ENCODE measurements at places on chromosomes 16 and 17.

- no peak for DNase-seq
These were observed 902 bp upstream of the SPATA32 start for GRCh38 chr17:45262516-45263476.

GRCh38 chr17:67656494-67657203 is 61.1 kb upstream of the NOL11 start:
- no peak for DNase-seq

DNA sequence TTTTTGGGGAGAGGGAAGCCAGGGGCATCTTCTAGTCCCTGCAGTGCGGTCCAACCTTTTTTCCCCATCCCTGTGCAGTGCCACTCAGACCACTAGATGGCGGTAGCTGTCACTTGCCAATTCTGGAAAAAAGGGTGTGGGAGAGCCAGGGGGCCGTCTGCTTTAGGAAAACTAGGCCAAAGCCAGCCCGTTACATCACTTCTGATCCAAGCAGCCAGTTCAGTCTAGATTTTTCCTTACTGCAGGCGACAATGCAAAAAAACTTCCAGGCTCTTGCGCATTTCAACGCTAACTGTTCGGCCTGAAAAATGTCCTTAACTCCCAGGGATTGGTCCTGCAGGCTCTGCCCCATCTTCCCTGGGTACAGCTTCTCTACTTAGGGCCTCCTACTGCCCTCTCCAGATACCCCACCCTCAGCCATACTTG is 69.2 kb upstream of the CES5A start:
- peak; percentile 13 for DNase-seq

GRCh38 chr17:8839410-8839935 is 28.0 kb downstream of the PIK3R6 start:
- no peak for DNase-seq

DNA sequence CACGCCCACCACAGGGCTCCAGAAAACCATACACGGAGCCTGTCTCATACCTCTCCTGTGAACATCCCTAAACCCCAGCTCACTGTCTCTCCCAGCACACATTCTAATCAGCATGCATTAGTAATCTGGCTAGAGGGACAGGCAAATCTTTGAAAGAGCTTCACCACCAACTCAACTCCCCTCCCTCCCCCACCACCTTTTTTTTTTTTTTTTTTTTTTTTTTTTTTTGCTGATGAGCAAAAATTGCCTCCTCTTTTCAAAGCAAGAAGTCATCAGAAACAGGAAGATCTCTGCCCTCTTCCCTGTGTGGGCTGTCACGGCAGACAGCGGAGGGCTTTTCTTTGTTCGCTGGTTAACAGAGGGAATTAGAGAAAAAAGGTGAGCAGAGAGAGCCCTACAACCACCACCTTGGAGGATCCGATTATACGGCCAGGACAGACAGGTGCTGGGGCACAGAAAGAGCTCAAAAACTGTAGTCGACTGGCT is 19.9 kb downstream of the GAS7 start:
- DNase-seq: no peak

- no peak for DNase-seq
These were observed 3.3 kb upstream of the MBTPS1 start for GRCh38 chr16:84120023-84120422.

DNA sequence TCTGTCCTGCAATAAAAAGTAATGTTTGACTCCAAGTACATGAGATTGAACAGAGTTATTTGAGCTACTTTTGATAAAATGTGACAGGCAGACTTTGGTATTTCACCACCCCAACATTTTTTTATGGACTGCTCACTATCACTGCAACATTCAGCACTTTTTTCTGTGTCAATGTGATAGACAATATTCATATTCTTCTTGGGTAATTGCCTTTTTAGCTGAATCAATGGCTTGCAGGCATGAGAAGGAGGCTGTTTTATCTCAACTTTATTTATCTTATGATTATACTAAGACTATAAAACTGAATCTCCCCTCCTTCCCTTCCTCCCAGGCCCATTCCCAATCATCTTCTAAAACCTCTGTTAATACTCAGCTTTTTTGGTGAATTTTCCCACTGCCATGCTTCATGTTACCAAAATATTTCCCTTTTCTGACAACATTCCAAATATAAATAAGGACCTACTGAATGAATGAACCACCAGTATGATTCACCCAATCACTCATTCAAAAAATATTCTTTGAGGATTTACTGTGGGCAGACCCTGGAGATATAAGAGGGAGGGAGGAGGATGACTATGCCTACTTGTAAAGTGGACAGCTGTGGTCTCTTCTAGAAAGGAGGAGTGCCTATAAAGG is 67.6 kb downstream of the CDH13 start:
- no peak for DNase-seq

GRCh38 chr16:52597073-52597771 is 50.3 kb upstream of the TOX3 start:
- DNase-seq: no peak

- peak; percentile 37 for DNase-seq
These were observed 92.0 kb upstream of the CHMP6 start for GRCh38 chr17:80899402-80900268.

- DNase-seq: no peak
These were observed 415.1 kb downstream of the NPIPA8 start for GRCh38 chr16:17921357-17921978.

GRCh38 chr16:11109566-11109965 is 146.4 kb downstream of the SOCS1 start:
- DNase-seq: no peak

DNA sequence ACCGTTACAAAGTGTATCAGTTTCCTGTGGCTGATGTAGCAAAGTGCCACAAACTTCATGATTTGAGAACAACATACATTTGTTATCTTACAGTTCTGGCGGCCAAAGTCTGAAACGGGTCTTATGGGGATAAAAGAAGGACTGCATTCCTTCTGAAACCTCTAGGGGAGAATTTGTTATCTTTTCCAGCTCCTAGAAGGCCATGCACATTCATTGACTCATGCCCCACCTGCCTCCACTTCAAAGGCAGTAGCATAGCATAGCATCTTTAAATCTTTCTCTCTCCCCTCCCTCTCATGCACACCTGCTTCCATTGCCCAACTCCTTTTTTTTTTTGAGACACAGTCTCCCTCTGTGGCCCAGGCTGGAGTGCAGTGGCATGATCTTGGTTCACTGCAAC is 190.7 kb upstream of the DYNLRB2 start:
- DNase-seq: no peak

DNA sequence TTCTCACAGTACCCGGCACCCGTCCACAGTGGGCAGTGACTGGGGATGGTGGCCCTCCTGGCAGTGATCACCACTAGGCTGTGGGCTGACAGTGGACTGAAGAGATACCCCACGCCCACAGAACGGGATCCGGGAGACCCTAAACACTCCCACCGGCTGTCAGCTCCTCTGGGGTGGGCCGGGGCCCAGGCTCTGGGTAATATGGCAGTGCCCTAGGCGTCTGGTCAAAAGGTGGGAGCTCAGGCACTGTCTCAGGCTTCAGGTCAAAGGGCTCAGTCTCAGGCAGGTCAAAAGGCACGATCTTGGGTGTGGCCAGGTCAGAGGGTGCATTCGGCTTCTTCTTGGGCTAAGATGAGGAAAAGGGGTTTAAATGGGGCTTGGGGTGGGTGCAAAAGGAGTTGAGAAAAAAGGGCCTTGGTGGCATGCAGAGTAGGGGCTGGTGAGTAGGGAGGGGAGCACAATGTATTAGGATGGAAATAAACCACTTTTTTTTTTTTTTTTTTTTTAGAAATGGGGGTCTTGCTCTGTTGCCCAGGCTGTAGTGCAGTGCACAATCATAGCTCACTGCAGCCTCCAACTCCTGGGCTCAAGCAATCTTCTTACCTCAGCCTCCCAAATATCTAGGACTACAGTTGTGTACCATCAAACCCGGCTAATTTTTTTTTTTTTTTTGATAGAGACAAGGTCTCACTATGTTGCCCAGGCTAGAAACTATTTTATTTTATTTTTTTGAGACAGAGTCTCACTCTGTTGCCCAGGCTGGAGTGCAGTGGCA is 11.0 kb downstream of the CAVIN1 start:
- DNase-seq: no peak

DNA sequence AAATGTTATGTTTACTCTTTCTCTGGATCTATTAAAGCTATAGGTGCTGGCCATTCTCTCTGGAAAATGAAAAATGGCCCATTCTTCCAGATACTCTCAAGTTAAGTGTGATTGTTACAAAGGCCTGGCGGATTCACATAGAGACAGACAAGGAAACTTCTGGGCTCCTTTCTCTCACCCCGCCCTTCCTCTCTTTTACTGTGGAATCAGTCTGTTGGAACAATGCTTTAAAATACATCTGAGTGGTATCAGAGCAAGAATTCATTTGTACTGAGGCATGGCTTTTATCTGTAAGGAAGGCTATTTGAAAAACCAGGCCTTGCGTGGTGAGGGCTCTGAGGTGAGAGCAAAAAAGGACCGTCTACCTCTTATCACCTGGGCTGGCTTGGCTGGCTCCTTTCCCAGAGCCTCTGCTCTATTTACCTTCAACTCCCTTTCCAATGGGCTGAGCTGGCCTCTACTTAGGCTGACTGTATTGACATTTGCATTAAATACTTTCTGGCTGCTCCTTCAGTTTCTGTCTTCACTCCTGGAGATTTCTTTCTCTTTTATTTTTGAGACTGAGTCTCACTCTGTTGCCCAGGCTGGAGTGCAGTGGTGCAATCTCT is 274.0 kb downstream of the PHKB start:
- no peak for DNase-seq

- no peak for DNase-seq
These were observed 37.9 kb upstream of the PIK3R6 start for GRCh38 chr17:8905331-8905730.

DNA sequence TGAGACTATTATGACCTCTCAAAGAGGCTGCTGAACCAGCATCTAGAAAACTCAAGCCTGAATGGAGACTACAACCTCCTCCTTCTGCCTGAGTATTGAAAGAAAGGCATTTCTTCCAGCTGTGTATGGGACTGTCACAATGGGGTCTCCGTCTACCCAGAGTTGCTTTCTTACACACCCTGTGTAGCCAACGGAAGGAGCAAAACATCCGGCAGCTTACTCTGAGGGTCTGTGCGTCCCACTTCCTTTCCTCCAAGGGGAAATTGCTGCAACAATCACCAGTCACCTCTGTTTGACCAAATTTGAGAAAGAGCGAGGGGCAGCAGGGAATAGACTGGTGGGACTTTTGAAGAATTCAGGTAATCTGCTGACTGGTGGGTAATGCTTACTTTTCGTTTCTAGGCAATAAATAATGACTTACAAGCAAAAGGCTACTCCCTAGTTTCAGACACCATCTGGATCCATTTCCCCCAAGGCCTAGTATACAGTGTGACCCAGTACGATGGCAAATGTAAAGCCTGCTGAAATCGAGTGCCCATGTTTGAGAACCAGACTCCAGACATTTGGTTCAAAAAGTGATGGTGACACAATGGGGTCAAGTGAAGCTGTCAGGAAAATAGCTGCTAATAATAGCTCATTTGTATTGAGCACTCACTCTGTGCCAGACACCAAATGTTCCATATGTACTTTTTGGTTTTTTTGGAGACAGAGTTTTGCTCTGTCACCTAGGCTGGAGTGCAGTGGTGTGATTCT is 81.7 kb downstream of the YPEL2 start:
- no peak for DNase-seq

DNA sequence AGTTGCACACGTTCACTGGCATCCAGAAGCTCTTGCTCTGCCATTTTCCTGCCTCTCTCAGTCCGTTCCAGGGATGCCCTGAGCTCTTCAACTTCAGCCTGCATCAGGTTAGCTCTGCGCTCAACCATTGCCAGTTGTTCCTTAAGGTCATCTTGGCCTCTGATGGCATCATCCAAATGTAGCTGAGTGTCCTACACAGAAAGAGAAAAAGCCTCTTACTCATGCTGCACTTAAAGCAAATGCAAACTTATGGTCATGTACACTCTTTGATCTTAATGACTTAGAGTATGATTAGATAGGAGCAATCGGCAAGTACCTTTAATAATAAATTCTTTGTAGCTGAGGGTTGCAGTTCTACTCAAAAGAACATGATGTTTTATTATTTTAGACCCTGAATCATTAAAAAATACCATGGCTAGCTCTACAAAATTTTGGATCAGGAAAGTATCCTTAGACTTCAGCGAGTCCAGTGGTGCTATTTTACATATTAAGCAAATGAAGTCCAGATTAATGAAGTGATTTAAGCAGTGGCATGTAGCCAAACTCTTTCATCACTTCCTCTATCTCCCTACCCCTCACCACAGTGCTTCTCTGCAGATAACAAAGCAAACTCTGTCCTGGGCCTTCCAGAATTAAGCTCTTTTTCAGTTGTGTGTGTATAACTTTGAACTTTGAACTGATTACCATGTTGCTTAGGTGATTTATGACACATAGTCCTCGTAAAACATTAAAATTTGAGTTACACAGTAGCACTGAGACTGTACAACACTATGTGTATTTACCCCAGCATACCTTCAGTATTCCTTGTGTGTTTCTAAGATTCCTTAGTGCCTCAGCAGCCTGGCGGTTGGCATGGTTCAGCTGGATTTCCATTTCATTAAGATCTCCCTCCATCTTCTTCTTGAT is 22.1 kb downstream of the MYH4 start:
- DNase-seq: no peak

- DNase-seq: no peak
These were observed 22.5 kb downstream of the RAB11FIP4 start for GRCh38 chr17:31413874-31414549.

- DNase-seq: no peak
These were observed 11.5 kb downstream of the UBALD2 start for GRCh38 chr17:76276461-76277299.

DNA sequence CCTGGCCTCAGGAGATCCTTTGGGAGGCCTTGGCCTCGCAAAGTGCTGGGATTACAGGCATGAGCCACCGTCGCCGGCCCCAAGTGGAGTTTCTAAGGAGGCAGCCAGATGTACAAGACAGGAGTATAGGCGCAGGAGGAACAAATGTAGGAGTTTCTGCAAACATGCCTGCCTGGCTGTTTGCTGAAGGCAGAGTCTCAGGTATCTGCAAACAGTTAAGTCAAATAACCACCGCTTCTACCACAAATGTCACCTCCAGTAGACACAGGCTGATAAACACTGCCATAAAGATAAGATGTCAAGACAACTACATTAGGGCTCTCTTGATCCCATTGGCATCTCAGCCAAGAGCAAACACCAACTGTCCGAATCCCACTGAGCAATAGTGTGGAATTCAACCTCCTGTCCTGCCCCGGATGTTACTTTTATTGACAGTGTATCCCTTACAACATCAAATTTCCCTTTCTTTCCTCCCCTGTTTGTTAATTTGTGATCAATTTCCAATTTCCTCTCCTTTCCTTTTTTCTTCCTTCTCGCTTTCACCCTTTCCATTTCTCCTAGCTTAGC is 5.6 kb upstream of the COG1 start:
- DNase-seq: no peak

DNA sequence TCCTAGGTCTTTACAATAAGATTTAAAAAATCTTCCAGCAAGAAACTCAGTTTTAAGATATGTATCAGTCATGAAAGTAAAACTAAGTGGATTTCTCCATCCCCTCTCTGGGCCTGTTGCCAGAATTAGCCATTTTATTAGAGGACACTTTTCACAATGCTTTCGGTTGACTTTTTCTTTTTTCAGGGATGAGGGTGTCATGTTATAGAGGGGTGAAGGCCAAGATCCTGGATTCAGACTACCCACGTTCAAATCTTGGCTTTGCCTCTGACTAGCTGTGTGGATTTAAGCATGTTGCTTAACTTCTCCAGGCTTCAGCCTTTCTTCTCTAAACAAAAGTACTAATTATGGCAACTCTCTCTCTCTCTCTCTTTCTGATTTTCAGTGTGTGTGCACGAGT is 111.7 kb upstream of the COX10 start:
- DNase-seq: no peak

- no peak for DNase-seq
These were observed 43.3 kb upstream of the GINS3 start for GRCh38 chr16:58348986-58349385.
